ENCODE measurements at places on chromosomes 7 and 10.

GRCh38 chr10:125340903-125341302 lies 180.5 kb upstream of the CTBP2 start:
- no peak for DNase-seq

DNA sequence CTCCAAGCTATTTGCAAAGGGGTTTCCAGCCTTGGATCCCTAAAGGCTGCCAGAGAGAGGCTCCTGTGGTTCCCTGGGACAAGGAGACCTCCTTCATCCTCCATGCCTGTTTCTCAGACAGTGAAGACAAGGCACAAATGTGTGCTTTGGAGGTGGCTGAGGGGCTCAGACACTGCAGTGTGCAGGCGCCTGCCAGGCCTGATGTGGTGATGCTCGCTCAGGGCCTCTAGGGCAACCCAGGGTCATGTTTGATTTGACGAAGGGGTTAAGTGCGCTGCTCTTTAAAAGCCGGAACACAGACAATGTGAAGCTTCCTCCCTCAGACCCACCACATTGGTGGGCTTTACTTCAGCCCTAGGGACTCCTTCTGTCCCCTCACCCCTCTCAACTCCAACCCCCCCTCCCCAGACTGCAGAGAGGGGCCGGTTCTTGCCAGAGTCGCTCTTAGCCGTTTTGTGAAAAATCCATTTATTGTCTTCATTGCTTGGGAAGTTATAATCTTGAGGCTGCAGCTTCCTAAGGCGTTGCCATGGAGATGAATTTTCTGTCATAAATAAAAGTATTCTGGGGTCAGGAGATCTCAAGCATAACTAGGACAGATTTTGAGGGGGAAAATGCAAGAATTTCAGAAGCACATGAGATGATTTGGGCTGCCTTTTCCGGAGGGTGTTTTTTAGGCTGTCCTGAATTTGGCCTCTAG lies 35.8 kb downstream of the PDGFA start:
- DNase-seq: no peak

DNA sequence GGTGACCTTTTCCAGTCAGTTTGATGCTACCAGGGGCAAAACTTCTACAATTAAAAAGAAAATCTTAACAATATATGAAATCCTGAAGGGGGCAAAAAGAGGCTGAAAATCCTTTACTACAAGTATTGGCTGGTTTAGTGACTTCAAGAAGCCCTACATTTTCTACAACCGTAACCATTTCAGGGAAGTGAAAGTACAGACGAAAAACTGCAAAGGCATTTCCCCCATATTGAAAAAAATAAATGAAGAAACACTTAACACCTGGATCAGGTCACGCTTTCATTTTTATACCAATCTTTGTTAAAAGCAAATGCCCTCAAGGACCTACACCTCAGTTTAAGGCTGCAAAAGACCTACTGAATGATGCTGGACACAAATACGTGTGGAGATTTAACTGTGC lies 38.6 kb downstream of the IL6 start:
- no peak for DNase-seq

DNA sequence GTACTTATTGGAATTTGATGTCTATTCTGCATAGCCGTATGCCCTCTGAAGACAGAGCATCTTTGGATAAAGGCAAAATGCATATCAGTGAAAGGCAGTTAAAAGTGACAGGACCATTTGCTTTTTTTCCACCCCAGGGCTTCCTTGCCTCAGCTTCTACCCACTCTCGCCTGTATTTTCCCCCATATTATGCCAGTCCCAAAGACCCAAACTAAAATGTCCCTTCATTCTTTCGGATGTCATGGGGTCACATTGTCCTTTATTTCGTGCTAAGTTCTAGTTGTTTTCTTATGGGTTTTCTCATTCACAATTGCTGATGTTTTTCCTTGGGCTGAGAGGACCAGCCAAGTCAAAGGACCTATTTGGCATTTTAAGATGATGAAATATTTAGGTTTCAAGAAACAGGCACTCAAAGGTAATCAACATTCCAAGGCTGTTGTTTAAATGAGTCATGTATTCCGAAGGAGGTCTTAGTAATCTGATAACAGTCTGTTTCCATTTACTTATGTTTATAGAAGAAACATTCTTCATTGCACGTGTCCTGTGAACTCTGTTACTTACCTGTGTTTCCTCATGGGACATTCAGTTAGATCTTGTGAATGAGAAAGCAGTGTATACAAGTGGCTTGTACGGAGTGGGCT lies 74.1 kb downstream of the DNAH11 start:
- DNase-seq: no peak

GRCh38 chr7:77811516-77812289 lies 13.1 kb downstream of the PHTF2 start:
- no peak for DNase-seq

DNA sequence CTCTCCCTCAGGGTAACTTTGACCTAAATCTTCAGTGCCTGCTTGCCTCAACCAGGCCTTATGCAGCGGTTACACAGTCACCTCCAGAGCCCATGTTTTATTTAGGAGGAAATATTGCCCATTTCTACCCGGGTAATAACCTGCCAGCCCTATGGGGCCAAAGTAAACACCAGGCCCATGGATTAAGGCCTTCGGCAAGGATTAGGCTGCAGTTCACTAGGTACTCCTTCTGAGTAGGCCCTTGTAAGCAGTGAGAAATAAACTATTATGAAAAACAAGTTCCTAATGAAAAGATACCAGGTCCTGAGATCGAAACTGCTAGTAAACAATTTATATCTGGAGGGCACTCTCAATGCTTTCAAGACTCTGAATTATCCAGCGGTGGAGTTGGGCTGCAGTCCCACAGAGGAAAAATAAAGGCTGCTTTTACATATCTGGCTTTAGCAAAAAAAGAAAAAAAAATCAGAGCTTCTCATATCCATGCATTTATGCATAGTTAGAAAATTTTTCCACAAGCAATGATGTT lies 3.7 kb upstream of the HOXA10 start:
- DNase-seq: no peak

DNA sequence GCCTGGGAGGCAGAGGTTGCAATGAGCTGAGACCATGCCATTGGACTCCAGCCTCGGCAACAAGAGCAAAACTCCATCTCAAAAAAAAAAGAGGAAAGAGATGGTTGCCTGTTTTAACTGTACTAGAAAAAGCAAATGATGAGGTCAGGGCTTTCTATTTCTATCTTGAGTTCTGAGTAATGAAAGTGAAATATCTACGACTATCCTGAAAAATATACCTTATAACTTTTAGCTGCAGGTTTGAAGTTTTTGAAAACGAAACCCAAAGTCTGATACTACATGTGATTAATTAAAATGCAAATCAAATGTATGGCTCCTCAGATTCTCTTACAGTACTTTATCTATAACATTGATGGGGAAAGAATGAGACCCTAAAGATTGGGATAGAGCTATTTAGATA lies 636.2 kb upstream of the LRRN3 start:
- no peak for DNase-seq

GRCh38 chr7:70097645-70098044 lies 499.4 kb downstream of the AUTS2 start:
- DNase-seq: no peak

GRCh38 chr10:33133557-33133956 lies 175.5 kb upstream of the ITGB1 start:
- DNase-seq: no peak

GRCh38 chr7:119733127-119733879 lies 539.7 kb upstream of the KCND2 start:
- DNase-seq: no peak

- DNase-seq: no peak
These were observed 4.0 kb downstream of the GFRA1 start for GRCh38 chr10:116268976-116269375.

DNA sequence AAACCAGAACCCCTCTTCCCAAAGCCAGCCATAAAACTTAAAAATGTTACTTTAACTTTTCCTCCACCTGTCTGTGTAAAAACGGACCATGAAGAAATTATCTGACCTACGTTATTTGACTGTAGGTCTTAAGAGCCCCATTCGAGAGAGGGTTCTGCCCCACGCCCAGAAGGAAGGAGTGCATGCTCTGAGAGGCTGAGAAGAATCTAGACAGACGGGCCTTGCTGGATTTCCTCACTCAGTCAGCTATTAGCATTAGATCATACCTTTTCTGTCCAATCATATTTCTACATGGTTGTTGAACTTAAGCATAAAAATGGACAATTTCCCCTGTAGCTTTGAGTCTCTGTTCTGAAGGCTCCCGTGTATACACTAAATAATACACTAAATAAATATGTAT lies 38.1 kb upstream of the WDR11 start:
- DNase-seq: no peak

All from endothelial cell (in vitro differentiated cells).